ENCODE measurements at places on chromosomes 13 and 19.
A peak's percentile ranks its signal among the peaks of the same experiment; 100 is the strongest.

GRCh38 chr19:13024126-13024950 is 29.1 kb downstream of the NFIX start:
- DNase-seq: no peak

- no peak for DNase-seq
Observed at GRCh38 chr19:35720648-35721047, 2.8 kb downstream of the KMT2B start.

- no peak for DNase-seq
Observed at GRCh38 chr13:45209229-45209628, 8.4 kb upstream of the KCTD4 start.

DNA sequence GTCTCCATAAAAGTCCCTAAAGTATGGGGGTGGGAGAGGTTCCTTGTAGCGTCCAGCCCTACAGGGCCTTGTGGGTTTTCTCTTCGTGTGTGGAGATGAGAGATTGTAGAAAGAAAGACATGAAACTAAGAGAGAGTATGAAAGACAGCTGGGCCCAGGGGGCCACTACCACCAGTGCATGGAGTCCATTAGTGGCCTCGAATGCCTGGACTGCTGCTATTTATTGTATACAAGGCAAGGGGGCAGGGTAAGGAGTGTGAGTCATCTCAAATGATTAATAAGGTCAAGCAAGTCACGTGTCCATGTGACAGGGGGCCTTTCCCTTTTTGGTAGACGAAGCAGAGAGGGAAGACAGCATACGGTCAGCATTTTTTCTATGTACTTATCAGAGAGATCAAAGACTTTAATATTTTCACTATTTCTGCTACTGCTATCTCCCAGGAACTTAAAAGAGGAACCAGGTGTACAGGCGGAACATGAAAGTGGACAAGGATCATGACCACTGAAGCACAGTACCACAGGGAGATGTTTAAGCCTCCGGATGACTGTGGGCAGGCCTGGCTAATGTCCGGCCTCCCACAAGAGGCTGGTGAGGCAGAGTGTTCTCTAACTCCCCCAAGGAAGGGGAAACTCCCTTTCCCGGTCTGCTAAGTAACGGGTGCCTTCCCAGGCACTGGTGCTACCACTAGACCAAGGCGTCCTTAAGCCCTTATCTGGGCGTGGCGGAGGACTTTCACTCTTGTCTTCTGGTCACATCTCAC is 25.5 kb downstream of the FGF21 start:
- peak; percentile 55 for DNase-seq

GRCh38 chr19:10230173-10230860 is 814 bp downstream of the S1PR2 start:
- DNase-seq: peak; percentile 77

- DNase-seq: no peak
Observed at GRCh38 chr13:26219726-26220125, 2.4 kb downstream of the RNF6 start.

DNA sequence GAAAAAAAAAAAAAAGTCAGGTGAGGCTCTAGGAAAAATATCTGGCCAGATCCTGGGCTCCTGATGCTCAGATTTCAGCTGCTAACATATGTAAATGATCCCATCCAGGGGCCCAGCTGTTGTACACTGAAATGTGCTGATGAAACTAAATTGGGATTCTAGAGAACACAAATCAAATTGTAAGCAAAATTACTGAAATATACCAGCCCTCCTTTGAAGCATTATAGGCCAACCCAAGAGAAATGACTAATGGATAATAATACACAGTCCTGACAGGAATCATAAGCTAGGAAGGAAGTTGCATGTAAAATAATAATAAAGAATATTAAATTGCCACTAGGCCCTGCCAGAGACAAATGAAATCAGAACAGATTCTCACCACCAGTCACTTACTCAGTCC is 17.8 kb downstream of the KCTD12 start:
- no peak for DNase-seq

DNA sequence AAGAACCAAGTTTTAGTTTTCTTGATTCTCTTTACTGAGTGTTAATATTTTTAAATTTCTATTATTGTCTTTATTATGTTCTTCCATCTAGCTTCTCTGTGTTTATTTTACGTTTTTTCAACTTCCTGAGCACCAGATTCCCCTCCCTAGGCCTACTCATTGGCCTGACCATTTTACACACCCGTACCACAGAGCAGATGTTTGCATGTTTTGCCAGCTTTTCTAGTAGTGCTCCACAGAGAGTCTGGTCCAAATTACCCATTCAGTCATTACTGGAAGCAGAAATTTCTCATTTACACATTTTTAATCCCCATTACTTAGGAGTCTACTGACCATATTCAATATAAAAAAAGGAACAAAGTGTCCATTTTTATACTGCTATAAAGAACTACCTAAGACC is 66.9 kb downstream of the ING1 start:
- no peak for DNase-seq

GRCh38 chr19:6023936-6024335 is 46.0 kb upstream of the RANBP3 start:
- DNase-seq: no peak

GRCh38 chr19:38389101-38389925 is 816 bp downstream of the SPRED3 start:
- DNase-seq: no peak

- DNase-seq: peak; percentile 81
Observed at GRCh38 chr19:862581-863314, 3.3 kb downstream of the CFD start.

GRCh38 chr13:110525328-110526319 is 35.9 kb downstream of the RAB20 start:
- no peak for DNase-seq

GRCh38 chr13:100767192-100767591 is 92.6 kb upstream of the TMTC4 start:
- DNase-seq: no peak

GRCh38 chr13:27200413-27201070 is 28.9 kb upstream of the USP12 start:
- no peak for DNase-seq

DNA sequence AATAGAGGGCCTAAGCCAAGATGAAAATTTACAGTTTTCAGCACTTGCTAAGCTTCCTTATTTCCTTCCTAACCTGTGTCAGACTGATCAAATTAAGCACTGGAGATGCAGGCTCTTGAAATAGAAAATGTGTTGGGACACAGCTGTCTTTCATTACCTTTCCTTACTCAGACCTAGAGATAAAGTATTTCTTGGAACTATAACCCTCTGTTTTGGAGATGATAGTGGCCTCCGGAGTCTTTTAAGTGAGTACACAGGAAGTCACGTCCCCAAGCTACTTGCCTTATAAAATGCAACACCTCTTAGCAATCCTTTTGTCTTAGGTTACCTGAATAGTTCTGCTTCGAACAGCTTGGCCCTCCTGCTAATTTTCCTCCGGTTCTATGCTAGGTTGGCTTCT is 12.4 kb upstream of the AKAP11 start:
- no peak for DNase-seq

GRCh38 chr13:74450525-74450845 is 316.3 kb upstream of the KLF12 start:
- DNase-seq: no peak

GRCh38 chr19:29623726-29624488 is 17.8 kb downstream of the POP4 start:
- DNase-seq: no peak
